ENCODE measurements at places on chromosomes 6 and 20. TPM values are rescaled to one million over a fixed set of nuclear protein-coding genes. Genes with fewer than 3 reads are reported as not detected.

The ME1 gene
- total RNA-seq, result 12.9 TPM

The OOEP gene
- not detected for total RNA-seq

The TRIM10 gene
- total RNA-seq, result not detected

The ADGB gene
- 6.2 TPM for total RNA-seq

The E2F1 gene
- 3.9 TPM for total RNA-seq

The BFSP1 gene
- 2.4 TPM for total RNA-seq

The STMND1 gene
- total RNA-seq, result 4.9 TPM

The TOMM34 gene
- total RNA-seq, result 12.8 TPM

The NCOA3 gene
- 42.1 TPM for total RNA-seq

The MOG gene
- total RNA-seq, result not detected

DNA sequence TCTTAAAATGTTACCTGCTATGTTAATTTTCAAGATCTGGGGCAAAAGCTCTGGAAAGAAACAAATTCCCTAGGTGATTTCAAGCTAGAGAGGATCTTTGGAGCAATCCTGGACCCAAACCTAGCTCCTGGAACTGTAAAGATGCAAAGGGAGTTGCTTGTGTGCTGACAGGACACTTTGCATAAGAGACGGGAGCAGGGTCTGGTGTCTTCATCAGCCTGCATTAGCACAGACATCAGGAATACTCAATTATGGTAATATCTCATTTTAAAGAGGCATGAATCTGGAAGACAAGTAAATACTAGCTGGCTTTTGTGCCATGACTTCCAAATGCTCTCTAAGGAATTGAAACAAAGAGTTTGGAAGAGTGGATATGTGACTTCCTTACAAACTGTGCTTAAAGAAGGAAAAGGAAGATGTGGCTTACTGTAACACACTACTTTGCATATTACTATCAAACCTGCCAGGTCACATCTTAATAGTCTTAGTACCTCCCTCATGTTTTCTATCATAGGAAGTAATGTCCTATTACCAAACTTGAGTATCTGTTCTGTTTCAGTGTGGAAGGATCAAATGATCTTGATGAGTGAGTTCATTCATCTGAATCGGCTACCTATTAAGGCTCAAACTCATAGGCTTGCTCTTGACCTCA is 193.4 kb downstream of the ALDH8A1 start:
- DNase-seq, result no peak

GRCh38 chr6:21519642-21520041 is 73.9 kb upstream of the SOX4 start:
- DNase-seq, result no peak

GRCh38 chr6:110566346-110567125 is 90.1 kb upstream of the SLC22A16 start:
- no peak for DNase-seq

GRCh38 chr20:2179233-2179580 is 77.6 kb downstream of the STK35 start:
- DNase-seq, result no peak

GRCh38 chr6:167984876-167985604 is 12.4 kb upstream of the KIF25 start:
- no peak for DNase-seq

GRCh38 chr6:147530132-147531060 is 21.9 kb downstream of the SAMD5 start:
- DNase-seq, result no peak

DNA sequence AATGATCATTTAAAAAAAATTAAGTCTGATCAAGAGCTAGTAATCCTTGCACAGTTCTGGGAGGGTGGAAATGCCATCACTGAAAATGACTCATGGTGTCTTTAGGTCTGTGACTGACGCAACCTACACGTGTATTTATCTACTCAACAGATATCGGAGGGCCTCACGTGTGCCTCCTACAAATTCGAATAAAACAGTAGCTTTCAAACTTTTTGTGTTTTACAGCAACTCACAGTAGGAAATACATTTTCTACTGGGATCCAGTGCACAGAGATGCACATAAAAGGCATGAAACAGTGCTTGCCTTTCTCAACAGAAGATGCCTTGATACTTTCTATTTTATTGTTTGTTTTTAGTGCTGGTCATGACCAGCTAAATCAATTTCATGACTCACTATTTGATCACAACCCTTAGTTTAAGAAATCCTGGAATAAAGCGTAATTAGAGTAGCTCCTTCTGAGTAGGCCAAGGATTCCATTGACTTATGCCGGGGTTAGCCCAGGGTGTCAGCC is 210.0 kb upstream of the SNX9 start:
- no peak for DNase-seq

GRCh38 chr6:142984386-142984785 is 39.4 kb upstream of the HIVEP2 start:
- DNase-seq, result no peak

DNA sequence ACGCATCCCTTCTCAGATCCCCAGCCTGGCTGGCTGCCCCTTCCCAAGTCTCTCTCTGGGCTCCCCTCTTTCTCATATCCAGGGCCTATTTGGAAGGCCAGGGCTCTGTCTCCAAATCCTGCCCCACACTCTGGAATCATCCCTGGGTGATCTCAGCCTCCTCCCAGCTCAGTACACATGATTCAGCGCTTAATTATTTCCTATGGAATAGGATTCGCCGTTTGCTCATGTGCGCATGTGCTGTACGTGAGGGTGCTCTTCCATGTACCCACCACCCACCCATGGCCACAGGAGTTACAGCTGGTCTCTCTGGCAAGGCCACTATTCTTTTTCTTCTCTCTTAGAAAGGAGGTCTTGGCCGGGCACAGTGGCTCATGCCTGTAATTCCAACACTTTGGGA is 81.7 kb upstream of the FOXP4 start:
- DNase-seq, result no peak

GRCh38 chr20:24667689-24668383 is 198.4 kb downstream of the SYNDIG1 start:
- no peak for DNase-seq

DNA sequence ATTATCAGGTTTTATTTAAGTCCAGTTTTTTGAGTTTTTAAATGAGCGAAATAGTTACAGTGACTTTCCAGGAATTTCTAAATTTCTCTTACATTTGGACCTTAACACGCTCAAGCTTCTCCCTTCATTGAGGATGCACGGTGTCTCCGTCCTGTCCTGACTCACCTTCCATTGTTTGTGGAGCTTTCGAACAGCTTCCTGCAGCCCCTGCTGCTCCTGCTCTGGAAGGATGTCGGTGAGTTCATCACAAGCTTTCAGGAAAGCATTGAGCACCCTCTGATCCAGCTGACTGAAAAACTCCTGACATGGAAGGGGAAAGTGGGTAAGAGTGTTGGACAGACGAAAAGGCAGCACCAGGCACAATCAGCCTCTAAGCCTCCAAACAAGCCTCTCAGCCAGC is 183.7 kb downstream of the SYNE1 start:
- DNase-seq, result no peak

- DNase-seq, result no peak
These were observed 81.3 kb upstream of the BMP2 start for GRCh38 chr20:6686171-6686570.

- DNase-seq, result no peak
These were observed 99.7 kb downstream of the EYA2 start for GRCh38 chr20:46994341-46994740.

DNA sequence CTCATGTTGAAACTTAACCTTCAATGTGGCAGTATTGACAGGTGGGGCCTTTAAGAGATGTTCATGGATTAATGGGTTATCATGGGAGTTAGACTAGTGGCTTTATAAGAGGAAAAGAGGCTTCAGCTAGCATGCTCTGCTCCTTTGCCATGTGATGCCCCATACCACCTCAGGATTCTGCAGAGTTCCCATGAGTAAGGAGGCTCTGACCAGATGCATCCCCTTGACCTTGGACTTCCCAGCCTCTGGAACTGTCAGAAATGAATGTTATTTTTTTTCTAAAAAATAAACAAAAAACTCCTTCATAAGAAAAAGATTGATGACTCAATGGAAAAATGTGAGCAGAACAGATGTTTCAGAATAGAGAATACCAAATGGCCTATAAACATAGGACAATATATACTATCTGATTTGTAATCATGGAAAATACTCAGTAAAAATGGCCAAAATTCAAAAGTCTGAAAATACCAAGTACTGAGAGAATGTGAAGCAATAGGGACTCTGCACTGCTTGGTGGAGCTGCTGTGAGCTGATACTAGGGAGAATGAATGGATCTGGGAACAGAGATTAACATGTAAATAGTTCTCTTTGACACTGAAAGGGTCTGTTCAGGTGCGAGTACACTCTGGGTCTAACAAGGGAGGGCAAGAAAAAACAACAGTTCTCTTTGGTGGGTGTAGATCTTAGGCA is 7.4 kb upstream of the TRIM39 start:
- DNase-seq, result no peak

DNA sequence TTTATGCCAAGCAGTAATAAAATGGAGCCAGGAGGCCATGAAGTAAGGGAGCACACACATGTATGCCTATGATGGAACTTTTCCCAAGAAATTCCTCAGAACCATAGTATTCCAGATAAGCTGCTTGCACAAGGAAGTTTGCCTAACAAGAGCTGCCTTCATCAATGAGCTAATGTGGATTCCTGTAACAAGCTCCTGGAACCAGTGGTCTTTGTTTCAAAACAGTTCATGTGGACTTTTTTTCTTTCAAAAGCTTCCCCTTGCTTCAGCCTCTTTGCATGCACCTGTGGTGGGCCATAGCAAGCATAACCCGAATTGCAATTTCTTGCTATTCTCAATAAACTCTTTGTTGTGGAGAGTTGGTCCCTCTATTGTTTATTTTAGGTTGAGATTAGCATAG is 359.6 kb downstream of the UTRN start:
- DNase-seq, result no peak

Data from lower lobe of right lung (tissue), 2 donors.